ENCODE measurements at places on chromosomes 2 and 18.

DNA sequence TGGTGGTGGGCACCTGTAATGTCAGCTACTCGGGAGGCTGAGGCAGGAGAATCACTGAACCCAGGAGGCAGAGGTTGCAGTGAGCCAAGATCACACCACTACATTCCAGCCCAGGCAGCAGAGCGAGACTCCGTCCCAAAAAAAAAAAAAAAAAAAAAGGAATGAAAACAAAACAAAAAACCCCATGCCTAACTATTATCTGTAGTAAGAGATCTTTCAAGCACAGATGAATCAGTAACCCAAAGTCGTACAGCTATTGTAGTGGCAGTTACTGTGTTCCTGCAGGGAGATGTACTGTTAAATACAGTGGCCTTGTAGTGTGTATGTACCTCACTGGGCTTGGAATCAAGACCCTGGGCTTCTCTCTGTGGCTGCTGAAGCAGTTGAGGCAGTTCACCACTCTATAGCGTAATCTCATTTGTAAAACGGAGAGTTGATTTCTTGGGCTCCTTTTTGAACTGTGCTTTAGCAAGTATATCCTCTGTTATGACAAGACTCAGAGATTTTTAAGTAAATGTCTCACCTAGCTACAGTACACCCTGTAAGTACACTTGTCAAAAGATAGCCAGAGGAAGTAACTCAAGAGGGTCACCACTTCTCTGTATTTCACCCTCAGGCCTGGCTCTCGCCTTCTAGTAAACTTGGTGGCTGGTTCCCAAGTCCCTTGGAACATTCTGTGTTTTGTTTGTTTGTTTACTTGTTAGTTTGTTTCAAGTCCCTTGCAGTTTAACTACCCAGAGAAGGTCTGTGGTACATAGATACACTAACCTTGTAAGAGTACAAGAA, 109.6 kb upstream of the FOSL2 start:
- no peak for DNase-seq

- DNase-seq: no peak
These were observed 136.0 kb upstream of the SIX2 start for GRCh38 chr2:45145073-45145899.

- DNase-seq: no peak
These were observed 94.0 kb upstream of the CNGA3 start for GRCh38 chr2:98252038-98252773.

DNA sequence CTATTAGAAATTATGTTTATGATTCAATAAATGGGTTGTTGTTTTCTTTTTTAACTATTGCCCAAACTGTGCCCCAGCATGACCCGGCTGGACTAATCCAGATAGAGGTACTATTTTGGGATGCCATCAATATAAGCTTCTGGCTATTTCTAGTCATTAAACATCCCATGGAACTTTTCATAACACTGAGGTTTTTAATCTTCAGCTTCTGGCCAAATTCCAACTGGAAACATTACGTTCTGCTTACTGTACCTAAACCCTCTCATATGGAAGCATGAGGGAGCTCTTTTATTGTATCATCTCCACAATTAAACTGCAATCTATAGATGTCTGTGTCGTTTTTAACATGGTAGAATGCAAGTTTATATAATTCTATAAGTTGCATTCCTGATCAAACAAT, 674.7 kb downstream of the ARHGAP15 start:
- no peak for DNase-seq

- DNase-seq: peak; percentile 27
These were observed 35.4 kb downstream of the ANKMY1 start for GRCh38 chr2:240522406-240522805.

DNA sequence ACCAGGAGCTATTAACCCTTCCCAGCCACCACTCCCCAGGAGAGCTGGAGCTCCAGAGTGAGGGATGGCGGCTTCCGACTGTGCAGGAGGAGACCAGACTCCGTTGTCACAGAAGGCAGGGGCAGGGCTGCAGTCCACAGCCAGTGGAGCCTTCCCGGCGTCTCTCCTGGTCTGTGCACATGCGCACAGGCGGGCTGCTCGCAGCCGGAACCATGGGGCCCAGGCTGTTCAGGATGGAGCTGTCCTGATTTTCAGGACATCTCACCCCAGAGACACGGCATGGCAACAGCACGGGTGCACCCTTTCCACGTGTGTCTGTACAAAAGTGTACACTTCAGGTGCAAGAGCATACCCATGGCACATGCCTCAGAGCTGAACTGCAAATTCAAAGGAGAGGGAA, 28.9 kb downstream of the EIPR1 start:
- DNase-seq: peak; percentile 66

DNA sequence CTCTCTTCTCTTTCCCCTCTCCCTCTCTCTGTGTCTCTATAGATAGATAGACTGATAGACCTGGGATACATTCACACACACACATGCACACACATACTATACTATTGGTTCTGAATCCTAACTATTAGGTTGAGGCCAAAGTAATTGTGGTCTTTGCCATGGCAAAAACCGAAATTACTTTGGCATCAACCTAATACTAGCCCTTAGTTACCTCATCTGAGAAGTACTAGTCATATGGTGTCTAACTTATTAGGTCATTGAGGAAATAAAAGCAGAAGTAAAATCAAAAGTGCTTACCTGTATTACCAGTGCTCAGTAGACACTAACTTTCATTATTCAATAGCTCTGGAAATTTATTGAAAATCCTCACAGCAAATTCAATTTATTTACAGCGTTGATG, 451.5 kb downstream of the EPHA4 start:
- no peak for DNase-seq

- no peak for DNase-seq
These were observed 21.3 kb downstream of the POU3F3 start for GRCh38 chr2:104875262-104875661.

- no peak for DNase-seq
These were observed 224.5 kb downstream of the UXS1 start for GRCh38 chr2:105969552-105969951.

Measured in suprapubic skin (tissue), 4 donors.